NCI-H1436 treated with DMSO at 0.1 percent for 48 hours (cell line): ENCODE measurements at places on chromosomes 5 and 9.

DNA sequence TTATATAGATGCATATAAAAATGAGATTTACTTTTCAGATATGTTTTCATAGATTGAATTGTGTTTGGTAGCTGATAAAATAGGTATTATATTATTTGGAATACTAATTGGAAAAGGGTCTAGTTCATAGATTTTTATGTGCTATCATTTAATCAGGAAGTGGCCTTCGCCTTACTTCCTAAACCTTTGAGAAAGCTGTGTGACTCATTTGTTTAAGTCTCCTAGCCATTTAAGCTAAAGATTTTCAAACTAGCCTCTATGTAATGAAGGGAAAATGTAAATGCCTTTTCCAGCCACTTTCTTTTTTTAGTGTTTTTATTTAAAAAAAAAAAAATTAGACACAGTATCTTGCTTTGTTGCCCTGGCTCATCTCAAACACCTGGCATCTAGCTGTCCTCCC, 97.5 kb downstream of the DMXL1 start:
- DNase-seq, result no peak

DNA sequence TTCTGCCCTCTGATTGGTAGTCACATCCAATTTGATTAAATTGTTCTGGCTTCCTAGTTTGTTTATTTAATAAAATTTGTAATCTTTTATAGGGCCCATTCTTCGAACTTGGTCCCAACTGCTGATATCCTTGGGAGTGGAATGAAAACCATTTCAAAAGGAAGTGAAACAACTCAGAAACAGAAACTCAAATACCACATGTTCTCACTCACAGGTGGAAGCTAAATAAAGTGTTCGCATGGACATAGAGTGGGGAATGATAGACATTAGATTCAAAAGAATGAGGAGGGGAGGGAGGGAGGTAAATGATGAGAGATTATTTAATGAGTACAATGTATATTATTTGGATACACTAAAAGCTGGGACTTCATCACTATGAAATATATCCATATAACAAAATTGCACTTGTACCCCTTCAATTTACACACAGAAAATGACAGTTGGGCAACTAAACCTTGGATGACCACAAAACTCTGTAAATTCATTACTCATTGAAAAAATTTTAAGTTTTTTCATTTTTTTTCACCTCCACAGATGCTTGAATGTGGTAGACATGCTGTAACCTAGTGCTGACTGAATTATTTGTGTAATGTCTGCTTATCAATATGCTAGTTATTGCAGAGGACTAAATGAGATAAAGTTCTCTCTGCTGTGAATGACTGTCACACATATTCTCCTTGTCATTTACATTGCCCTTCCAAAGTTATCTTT, 16.0 kb downstream of the ATP10B start:
- DNase-seq, result no peak

GRCh38 chr5:171816666-171817065, 31.0 kb downstream of the SMIM23 start:
- DNase-seq, result no peak

DNA sequence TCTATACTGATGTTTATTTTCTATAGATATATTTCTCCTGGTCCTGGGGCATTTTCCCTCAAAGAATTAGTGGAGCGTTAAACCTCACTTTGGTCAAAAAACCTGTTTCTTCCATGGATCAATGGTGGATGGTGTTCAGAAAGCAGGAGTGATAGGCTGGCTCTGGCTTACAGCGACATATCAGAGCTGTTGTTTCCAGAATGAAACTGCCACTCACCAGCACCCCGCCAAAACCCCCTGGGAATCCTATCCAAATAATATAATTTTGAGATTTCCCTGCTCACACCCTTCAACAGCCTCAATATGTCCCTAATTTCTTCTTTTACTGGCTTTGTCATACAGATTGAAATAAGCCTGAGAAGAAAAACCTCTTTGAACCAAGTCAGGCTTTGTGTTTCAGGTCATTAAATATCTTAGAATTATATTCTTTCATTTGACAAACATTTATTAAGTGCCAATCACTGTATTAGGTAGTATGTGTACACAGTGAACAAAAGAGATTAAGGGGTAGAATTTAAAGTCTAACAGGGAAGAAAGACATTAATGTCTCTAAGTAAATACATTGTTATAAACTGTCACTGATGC, 144.5 kb upstream of the GPR151 start:
- DNase-seq, result no peak

- no peak for DNase-seq
Observed at GRCh38 chr9:23825700-23826099, 340 bp downstream of the ELAVL2 start.

- no peak for DNase-seq
Observed at GRCh38 chr9:131963072-131964030, 116.3 kb downstream of the MED27 start.

GRCh38 chr9:76245518-76245917, 148.7 kb downstream of the RFK start:
- DNase-seq, result no peak

DNA sequence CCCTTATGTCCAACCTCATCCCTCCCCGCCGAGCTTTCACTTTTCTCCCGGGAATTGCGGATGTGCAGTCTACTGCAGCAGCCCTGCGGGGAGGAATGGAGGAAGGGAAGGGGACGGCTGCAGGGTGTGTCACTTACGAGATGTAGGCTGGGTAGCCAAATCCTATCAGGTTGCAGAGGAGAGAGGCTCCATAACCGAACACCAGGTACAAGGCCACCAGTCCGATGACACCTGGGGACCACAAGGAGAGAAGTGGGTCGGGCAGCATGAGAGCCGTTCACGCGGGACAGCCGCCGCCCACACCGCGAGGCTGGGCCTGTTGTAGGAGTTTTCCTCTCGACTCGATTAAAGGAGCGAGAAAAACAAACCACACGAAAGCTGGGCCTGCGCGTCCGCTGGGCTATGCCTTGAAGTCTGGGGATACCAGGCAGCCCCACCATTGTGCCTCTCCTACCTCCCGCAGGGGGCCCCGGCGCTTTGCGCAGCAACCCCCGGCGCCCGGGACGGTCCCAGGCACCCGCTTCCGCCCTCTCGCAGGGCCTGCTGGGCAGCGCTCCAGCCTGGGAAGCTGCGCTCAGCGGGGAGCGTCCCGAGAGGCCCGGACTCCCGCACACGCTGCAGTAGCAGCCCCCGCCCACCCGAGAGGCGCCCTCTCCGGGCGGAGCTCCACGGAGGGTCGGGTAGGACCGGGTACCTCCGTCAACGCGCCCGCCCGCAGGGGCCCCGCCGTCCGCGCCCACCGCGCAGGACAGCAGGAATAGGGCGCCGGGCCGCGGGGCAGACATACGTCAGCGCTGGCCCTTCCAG, 798 bp downstream of the REEP5 start:
- no peak for DNase-seq

GRCh38 chr5:73625944-73626811, at the start of gene ARHGEF28:
Gene ARHGEF28 (plus strand): TSS chr5:73626196. CDS start chr5:73684852, 58,656 bp downstream.
- no peak for DNase-seq
